ENCODE measurements at places on chromosomes 16 and 17. TPM values are rescaled to one million over a fixed set of nuclear protein-coding genes. Genes with fewer than 3 reads are reported as not detected.

The CES5A gene
- not detected for total RNA-seq

The CHST6 gene
- not detected for total RNA-seq

The SHBG gene
- total RNA-seq: not detected

The CNGB1 gene
- not detected for total RNA-seq

The COX4I1 gene
- total RNA-seq: 543 TPM

The CIITA gene
- 4.4 TPM for total RNA-seq

The ABCC6 gene
- not detected for total RNA-seq

The PIMREG gene
- total RNA-seq: 3.7 TPM

The AGRP gene
- not detected for total RNA-seq

The SKAP1 gene
- 81.3 TPM for total RNA-seq

The SPOP gene
- 63.5 TPM for total RNA-seq

The TMEM114 gene
- total RNA-seq: not detected

The TBX6 gene
- 2.5 TPM for total RNA-seq

The NEUROD2 gene
- total RNA-seq: not detected

The SOST gene
- total RNA-seq: not detected

The TMC8 gene
- total RNA-seq: 182 TPM

The GPRC5B gene
- not detected for total RNA-seq

The ACTG1 gene
- 4,606 TPM for total RNA-seq

The HSF4 gene
- total RNA-seq: 73.3 TPM

The TMEM88 gene
- 2.4 TPM for total RNA-seq

The KCNH4 gene
- 0.38 TPM for total RNA-seq

The KRTAP2-3 gene
- total RNA-seq: not detected

The TBC1D28 gene
- not detected for total RNA-seq

The TBC1D26 gene
- total RNA-seq: 0.76 TPM

The DNAH17 gene
- 0.45 TPM for total RNA-seq

The CD300LB gene
- not detected for total RNA-seq

The SPNS1 gene
- 18.2 TPM for total RNA-seq

The GPR142 gene
- total RNA-seq: not detected

The OTOP2 gene
- not detected for total RNA-seq

The TAOK1 gene
- 33.5 TPM for total RNA-seq

The EVPL gene
- total RNA-seq: 0.16 TPM

The EXOC3L1 gene
- total RNA-seq: not detected

The MT1A gene
- not detected for total RNA-seq

The ZPBP2 gene
- total RNA-seq: not detected

The KLHDC4 gene
- total RNA-seq: 81.7 TPM

Data from activated CD8-positive, alpha-beta T cell treated with anti-CD3 and anti-CD28 coated beads for 36 hours (primary cell).